ENCODE measurements at places on chromosomes 4 and X.

GRCh38 chrX:101417981-101418841 is 10.2 kb downstream of the HNRNPH2 start:
- DNase-seq = peak; percentile 32

- DNase-seq = no peak
Observed at GRCh38 chrX:50707955-50708699, 105.9 kb downstream of the SHROOM4 start.

DNA sequence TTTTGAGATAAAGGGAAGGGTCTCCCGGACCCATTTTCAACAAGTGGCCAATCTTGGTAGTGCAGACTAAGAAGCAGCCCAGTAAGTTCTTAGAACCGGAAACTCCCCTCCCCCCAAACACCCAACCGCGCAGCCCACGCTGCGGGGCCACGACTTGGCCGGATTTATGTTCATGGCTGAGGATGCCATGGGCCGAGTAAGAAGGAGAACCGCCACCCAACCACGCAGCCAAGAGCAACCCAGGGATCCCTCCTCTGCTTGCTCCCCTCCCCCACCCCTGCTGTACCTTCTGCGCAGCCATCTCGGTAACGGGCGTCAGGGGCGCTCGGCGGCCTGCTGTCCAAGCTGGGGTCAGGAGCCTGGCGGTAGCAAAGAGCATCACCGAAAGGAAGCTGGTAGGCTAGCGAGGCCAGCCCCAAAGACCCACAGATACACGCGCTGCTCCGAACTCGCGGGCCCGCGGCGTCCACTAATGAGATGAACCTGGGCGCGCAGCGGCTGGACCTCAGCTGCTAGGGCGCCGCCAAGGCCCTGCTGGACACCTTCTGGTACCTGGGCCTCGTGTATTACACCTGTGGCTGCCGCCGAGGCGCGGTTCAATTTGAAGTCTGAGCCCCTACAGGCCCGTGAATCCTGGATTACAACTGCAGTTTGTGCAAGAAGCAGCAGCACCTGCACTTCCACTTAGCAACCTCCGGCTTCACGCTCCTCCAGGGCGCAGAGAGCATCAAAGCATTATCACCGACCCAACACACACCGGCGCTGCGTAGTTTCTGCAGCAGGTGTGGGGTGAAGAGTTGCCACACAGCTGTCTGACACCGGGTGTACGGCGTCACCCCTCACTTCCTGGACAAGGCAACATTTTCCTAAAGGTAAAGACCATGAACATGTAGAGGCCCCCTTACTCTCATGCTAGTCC is 63.4 kb downstream of the NUDT10 start:
- no peak for DNase-seq

DNA sequence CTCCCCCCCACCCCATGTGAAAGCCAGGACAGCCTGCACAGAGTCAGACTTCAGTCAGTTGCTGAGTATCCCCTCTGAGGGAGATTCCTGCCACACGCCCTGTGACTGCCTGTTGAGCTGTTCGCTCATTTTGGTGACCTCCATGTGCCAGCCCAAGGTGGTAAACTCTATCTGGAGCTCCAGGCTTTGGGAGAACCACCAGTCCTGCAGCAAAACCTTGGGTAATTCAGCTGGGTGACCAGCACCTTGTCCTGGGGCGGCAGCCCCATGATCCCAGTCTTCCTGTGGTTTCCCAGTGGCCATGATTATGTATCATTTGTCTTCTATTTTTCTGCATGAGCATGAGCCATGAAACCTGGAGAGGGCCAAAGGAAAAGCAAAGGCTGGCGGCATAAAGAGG is 73.4 kb downstream of the NBDY start:
- DNase-seq = no peak

- no peak for DNase-seq
Observed at GRCh38 chr4:47913861-47914219, 543 bp downstream of the NFXL1 start.

- DNase-seq = no peak
Observed at GRCh38 chr4:38013461-38014366, 53.5 kb downstream of the PTTG2 start.

DNA sequence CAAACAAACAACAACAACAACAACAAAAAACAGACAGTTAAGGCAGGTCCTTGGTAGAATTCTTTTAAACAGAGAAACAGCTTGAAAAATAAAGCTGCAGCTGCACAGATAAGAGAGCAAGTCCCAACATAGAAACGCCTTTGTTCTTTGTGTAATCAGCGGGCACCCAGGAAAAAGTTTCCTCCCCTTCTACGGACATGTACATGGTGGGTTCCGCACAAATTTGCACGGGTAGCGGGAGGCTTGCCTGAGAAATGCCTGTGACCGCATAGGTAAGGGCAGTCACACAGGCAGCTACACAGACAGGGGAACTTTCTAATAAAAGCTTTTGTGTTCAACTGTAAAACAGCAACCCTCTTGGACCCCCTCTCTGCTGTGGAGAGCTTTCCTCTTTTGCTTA is 25.7 kb upstream of the CT47A1 start:
- no peak for DNase-seq

GRCh38 chrX:41045960-41046567 is 39.2 kb upstream of the USP9X start:
- no peak for DNase-seq

- no peak for DNase-seq
Observed at GRCh38 chrX:20427173-20427770, 160.6 kb upstream of the RPS6KA3 start.

GRCh38 chr4:142379277-142380051 is 466.6 kb downstream of the INPP4B start:
- no peak for DNase-seq

- no peak for DNase-seq
Observed at GRCh38 chr4:187354740-187355139, 631.1 kb upstream of the FAT1 start.

DNA sequence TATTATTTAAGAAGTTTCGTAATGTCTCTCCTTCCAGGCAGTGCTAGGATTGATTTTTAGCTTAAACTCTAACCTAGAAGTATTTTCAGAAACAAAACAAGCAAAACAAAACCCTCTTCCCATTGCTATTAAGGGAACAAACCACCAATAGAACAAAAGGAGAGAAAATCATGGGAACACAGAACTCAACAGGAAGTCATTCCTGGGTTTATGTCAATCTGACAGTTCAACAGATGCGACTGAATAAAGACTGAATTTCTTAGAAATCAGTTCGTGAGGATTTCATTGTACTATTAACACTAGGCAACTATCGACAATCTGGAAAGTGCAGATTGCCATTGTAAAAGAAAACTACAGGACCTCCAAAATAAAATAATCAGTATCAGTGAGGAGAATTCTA is 229.1 kb upstream of the SMIM31 start:
- no peak for DNase-seq

- no peak for DNase-seq
Observed at GRCh38 chrX:72299891-72300630, 5.7 kb downstream of the CITED1 start.

- DNase-seq = no peak
Observed at GRCh38 chr4:185779517-185779916, 32.5 kb downstream of the SORBS2 start.

- DNase-seq = no peak
Observed at GRCh38 chr4:25146076-25146475, 14.2 kb downstream of the SEPSECS start.
